ENCODE measurements at places on chromosomes 4 and X. TPM values are rescaled to one million over a fixed set of nuclear protein-coding genes. Genes with fewer than 3 reads are reported as not detected.

The EIF1AX gene
- 58.7 TPM for total RNA-seq

DNA sequence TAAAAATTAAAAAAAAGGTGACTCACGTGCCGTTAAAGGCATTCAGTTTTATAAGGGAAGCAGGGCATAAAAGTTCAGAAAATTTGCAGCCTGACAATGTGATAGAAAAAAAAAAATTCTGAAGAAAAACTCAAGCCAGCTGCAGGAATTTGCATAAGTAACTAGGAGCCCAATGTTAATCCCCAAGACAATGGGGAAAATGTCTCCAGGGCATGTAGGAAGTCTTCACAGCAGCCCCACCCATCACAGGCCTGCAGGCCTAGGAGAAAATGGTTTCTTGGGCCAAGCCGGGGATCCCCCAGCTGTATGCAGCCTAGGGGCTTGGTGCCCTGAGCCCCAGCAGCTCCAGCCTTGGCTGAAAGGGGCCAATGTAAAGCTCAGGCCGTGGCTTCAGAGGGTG, 31.2 kb downstream of the CHM start:
- DNase-seq = no peak

- no peak for DNase-seq
Observed at GRCh38 chr4:29553846-29554245, 1166.3 kb upstream of the PCDH7 start.

DNA sequence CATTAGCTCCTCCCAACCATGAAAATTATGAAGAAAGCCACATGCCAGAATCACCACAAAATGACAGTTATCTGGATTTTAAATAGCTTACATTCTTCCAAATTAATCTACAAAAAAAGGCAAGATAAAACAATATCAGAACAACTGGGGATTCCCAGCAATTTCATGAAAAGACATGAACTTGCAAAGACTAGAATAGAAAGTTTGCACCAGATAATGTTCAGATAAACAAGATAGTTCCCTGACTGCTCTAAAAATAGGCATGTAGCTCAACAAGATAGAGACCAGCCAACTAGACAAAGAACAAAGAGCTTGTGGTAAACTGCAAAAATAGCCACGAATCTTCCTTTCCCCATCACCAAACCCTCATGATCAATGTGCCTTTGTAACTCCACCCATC, 30.3 kb upstream of the DDX53 start:
- DNase-seq = no peak

The NLRP2B gene
- not detected for total RNA-seq

DNA sequence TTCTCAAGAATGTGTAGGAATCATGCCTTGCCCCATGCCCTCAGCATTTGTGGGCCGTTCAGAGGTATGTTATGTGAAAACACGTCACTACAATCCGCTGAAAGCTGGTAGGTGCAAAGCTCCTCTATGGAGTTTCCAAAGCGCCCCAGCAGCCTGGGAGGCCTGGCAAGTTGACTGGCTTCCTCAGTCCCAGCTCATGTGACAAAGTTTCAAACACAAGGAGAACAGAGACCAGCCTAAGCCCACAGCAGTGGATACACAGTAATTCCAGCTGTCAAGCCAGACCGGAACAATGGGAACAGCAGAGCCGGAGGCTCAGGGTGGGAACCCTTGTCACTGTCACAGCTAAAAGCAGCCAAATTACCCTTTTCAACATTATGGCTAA, 33.5 kb downstream of the NAT8L start:
- DNase-seq = no peak

DNA sequence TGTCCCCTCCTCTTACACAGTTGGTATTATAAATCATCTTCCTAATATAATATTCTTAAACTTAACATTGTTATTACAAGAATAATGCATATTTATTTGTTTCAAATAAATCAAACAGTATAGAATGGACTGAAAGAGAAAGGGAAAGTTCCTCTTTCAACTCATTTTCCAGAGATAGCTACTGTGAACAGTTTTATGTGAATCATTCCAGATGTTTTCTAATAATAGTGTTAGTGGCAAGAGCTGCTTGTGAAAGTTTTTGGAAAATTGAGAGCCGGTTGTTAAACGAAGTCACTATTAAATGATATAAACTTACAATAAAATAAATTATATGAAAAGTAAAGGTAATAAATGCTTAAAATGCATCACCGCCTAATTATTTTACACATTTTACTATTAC, 14.6 kb downstream of the TMSB4X start:
- no peak for DNase-seq

DNA sequence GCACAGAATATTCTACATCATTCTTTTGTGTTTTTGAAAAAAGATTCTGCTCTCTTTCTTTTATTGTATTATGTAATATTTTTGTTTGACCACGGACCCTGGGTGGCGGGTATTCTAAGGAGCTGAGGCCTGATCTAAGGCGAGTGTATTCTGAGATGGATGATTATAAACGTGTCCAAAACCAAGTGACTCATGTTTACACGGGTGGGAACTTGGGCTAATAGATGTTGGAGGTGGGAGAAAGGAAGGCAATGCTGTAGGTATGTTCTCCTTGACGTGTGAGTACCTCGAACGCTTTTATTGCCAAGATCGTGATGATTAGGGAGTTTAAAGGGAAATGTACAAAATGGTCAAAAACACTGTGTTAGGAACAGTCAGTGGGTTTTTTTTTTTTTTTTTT, 188.9 kb upstream of the FAT1 start:
- no peak for DNase-seq

GRCh38 chrX:17822351-17822750, 38.7 kb downstream of the RAI2 start:
- no peak for DNase-seq

GRCh38 chrX:114181195-114181594, 402.7 kb upstream of the HTR2C start:
- no peak for DNase-seq

DNA sequence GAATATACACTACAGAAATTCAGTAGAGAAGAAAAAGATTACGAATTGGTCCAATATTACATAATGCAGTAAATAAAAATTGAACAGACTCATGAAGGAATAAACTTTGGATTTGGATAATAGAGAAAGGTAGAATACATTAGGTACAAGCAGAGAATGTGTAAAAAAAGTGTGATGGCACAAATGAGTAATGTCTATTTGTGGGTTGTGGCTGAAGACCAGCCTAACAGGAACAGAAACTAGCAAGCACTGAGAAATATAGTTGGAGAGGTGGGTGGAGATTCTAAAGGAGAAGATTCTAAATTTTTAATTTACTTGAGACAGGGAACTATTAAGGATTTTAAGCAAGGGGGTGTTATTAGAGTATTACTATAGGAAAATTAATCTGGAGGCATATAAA, 15.2 kb upstream of the CLOCK start:
- DNase-seq = no peak

DNA sequence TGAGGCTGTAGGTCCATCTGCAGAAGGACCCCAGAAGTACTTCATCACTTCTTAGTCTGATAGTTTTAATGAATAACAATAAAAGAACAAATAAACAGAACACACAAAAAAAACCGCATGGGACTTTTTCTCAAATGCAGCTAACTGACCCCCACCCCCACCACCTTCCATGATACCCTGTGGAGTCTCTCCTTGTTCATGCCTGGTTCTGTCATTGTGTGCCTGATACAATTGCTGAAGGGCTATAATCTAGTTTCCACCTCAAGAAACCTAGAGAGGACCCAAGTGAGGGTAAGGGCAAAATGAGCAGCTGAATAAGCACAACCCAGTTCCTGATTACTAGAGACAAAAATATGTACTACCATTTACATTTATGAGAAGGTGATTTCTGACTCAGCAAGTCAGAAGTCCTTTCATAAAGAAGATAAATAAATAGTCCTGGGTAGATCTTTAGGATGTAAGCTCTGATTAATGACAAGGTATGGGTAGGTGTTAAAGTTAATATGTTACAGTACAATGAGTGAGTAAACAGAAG, 155.1 kb downstream of the TMA16 start:
- DNase-seq = no peak

DNA sequence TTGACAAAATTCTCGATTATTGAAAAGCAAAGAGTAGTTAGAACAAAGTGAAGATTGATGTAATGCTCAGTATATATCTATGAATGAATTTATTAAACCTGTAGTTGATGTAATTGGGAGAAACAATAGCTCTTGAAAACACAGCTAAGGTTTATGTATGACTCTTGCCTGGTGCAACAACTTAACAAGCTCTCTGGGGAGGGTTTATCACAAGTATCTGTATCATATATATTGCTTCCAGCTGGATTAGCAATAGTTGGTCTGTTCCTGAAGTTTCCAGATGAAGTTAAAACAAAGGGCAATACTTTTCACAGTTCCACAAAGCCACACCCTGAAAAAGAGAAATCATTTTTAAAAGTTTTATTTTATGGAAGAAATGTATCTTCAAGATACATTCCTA, 91.4 kb downstream of the ARSJ start:
- no peak for DNase-seq

DNA sequence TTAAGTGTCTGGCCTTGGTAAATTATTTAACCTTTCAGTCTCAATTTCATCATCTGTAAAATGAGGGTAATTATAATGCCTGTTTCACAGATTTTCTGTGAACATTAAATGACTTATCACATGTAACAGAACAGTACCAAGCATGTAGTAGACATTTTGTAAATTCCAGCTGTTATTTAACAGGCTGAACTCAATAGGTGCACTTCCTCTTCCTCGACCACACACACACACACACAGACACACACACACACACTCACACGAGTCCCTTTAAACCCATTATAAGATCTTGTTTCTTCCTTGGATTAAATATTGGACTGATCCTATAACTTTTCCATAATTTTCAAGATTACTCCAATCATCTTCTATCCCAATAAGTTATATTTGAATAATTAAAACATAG, 53.4 kb upstream of the COL25A1 start:
- no peak for DNase-seq

DNA sequence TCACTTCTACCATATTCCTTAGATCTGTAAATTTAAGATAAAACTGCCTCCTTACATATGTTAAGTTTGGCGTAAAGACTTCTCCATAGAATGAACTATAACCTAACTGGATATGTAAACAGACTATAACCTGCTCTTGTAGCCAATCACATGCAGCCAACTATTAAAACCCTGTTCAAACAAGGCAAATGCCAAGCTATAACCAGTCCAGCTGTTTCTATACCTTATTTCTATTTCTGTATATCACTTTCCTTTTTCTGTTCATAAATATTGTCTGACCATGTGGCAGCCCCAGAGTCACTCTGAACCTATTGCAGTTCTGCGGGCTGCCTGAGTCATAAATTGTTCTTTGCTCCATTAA, 12.4 kb upstream of the POF1B start:
- DNase-seq = no peak

The RTL3 gene
- total RNA-seq = not detected

DNA sequence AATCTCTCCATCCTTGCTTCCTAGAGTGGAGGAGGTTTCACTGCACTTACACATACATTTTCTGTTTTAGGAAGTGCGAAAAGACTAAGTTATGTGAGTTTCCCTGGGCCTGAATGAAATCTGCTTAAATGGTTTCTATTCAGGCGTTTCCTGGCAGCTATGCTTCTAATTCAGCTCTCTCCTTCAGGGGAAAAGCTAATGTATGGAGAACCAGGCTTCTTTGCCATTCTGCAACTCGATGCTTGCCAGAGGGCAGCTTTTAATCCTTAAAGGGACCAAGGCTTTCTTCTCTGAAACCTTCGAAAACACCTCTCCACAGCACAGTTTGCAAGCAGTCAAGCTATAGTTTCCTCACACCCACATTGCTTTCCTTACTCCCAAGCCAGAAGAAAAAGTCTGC, 89.5 kb upstream of the ARX start:
- no peak for DNase-seq

DNA sequence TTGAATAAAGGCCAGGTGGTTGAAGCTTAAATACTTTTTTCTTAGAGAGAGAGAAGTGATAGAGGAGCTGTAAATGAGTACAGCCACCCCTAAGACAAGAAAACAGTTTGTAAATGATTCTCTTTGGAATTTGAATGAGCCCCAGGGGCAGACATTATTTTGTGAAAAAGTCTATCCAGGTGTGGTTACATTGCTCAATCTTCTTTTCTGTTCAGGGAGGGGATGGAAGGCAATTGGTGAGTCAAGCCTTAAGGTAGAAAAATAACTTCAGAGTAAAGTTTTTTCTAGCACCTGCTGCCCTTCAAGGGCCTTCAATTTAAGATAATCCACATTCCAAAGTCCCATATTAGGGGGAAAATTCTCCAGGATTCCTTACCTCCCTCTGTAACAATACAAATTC, 646.7 kb downstream of the PDHA2 start:
- no peak for DNase-seq

The VEGFC gene
- 0.14 TPM for total RNA-seq

- no peak for DNase-seq
Observed at GRCh38 chr4:186693159-186693815, 30.4 kb downstream of the FAT1 start.

DNA sequence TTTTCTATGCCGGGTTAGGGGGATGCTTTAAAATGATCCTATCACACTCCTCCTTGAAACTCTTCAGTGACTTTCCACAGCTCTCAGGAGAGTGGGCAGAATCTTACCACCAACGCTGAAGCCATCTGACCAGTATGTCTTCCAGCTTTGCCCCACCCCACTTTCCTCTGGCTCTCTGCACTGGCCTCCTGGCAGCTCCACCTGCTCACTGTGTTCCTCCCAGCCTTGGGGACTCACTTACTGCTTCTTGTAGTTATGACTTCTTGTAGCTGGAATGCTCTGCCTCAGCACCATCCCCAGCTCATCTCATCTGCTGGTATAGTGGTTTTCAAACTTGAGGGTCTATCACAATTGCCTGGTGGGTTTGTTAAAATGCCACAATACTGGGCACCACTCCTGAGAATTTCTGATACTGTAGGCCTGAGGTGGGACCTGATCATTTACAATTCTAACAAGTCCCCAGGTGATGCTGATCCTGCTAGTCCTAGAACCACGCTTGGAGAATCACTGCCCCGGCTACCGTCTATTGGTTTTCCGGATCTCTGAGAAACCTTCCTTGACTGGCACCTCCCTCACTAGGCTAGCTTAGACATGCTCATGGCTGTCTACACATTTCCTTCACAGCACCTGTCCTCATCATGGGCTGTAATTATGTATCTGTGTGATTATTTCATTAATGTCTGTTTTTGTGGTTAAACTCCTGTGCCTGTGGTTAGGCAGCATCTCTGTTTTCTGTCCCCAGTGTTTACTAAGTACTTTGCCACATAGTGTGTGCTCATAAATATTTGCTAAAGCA, 152.2 kb downstream of the MGST2 start:
- peak; percentile 75 for DNase-seq

The TRIM75 gene
- total RNA-seq = not detected

DNA sequence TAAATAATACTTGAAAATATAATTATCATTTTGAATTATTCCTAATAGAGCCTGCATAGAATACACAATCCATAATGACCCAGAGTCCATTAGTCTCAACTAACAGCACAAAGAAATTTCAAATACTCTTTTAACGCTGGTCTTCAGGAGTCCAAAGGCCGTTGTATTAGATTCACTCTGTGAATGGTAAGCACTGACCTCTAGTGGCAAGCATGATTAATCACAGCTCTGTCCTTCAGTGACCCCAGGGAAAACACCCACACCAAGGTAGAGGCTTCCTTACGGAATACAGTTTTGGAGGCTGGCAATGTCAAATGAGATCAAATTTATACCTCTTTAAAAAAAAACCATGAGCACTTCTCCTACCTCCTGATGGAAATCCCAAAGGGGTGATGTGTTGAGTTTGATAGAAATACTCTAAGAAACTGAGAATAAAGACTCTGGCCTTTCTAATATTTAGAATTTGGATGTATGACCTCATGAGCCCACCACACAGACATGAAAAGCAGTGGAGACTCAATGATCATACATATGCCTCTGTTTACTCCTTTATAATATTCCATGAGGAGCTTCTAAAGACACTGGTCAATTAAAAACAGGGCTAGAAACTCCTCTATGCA, 147.2 kb upstream of the DKK2 start:
- DNase-seq = peak; percentile 79

The SHROOM2 gene
- 0.64 TPM for total RNA-seq

GRCh38 chr4:16545656-16546055, 319.4 kb upstream of the TAPT1 start:
- DNase-seq = no peak

Data from G401 (cell line).